ENCODE measurements at places on chromosomes 11 and 22.
A peak's percentile ranks its signal among the peaks of the same experiment; 100 is the strongest.

- DNase-seq = no peak
These were observed 172.6 kb downstream of the LARGE1 start for GRCh38 chr22:33747576-33748180.

DNA sequence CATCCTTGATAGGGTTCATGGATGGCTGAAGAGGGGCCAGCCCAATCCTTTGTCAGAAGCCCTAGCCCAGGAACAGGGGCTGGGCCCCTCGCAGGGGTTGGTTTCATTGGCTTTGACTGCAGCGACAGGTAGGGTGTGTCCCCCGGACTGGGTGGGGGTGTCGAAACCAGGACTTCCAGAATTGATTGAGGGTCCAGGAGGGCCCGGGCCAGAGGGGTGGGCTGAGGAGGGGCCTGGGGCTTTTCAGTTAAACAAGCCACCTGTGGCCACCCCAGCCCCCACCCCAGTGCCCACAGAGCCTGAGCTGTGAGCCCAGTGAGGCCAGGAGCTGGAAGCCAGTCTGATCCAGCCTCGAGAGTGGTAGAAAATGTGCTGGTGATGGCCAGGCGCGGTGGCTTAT lies 18.1 kb upstream of the PRR5 start:
- no peak for DNase-seq

GRCh38 chr11:60193687-60194433 lies 11.0 kb upstream of the MS4A6A start:
- peak; percentile 43 for DNase-seq

GRCh38 chr11:91310085-91310484 lies 914.5 kb upstream of the FAT3 start:
- DNase-seq = no peak

DNA sequence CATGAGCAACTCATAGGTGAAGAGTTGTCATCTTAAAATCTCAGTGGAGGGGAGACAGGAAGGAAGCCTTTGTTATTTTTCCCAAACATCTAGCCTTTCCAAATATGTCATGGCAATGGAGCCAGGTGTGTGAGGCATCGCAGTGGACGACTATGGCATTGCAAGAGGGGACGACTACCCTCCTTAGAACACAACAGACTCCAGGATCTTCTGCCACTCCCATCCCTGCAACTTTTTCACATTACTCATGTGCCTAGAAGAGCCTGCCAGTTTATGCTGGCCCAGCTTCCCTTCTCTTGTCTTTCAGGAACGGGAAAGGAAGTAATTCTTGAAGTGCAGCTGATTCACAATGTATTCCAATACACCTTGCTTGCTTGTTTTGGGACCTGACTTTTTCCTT lies 1008.4 kb downstream of the OPCML start:
- DNase-seq = no peak

DNA sequence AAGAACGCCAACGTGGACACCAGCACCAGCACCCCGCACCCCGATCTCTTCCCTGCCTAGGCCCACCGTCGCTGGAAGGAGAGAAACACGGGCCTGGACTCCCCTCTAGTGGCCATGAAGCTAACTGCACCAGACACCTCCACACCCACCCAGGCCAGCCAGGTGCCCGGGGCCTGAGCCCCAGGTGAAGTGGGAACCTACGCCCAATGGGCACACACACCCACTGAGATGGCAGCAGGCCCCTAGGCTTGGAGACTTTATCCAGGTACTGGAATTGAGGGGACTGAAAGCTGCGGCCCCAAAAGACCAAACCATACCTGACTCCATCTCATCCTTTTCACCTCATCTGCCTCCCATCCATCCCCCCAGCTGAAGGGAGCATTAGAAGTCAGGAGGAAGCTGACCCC lies 81.0 kb downstream of the BUD13 start:
- DNase-seq = peak; percentile 70

DNA sequence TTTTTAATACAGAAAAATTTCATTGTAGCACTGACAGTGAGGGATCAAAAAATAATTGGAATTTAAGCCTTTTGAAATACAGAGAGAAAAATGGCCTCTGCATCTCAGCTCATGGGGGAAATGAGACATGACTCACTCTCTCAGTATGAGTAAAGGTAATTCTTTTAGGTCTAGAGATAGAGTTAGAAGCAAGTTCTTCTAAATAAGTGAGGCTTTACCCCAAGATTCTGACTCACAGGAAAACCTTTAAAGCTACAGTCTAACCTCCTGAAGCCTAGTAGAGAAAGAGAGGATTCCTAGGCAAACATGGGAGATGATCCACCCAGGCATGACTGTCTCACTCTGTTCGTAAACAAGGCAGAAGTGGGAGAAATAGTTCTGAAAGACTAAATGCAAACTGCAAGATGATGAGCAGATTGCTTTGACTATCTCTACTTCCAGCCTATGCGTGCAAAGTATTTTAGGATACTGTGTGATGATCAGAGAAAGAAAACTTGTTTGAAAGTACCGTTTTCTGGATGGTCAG lies 1003.3 kb upstream of the CCDC90B start:
- DNase-seq = no peak

- peak; percentile 72 for DNase-seq
These were observed 1.1 kb downstream of the IGF2 start for GRCh38 chr11:2138068-2138430.

DNA sequence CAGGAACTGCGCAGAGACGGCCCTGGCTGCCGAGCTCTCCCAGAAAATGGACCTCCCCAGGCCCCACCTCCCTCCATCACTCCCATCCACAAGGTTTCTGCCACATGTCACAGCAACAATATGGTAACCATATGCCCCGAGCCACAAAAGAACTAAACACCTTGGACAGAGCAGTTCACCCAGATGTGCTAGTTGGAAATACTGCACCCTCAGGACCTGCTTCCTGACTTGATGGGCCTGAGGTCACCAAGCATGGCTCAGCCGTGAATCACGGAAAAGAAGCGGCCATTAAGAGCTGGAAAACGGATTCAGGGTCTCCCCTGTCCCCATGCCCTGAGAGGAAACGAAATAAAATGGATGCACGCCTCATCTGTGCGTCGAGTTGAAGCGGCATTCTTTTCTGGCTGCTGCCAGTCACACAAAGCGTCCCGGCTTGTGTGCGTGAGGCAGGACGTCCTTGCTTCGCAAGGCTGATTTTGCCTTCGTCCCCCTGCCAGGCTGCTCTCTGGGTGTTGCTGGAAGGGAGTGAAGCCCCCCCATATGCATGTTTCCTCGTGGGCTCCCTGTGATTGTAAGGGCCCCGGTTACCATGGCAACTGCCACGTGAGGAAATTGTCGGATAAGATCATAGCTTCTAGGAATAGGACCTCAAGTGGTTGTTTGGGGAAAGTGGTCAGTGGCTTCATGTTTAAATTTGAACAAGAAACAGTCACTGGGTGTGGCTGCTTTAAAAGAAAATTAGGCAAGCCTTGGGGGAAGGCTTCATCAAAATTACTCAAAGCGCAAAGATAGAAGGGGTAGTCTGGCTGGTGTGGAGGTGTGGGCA lies 51.7 kb downstream of the FLI1 start:
- no peak for DNase-seq

- no peak for DNase-seq
These were observed 694.7 kb downstream of the NTM start for GRCh38 chr11:132064987-132065620.

DNA sequence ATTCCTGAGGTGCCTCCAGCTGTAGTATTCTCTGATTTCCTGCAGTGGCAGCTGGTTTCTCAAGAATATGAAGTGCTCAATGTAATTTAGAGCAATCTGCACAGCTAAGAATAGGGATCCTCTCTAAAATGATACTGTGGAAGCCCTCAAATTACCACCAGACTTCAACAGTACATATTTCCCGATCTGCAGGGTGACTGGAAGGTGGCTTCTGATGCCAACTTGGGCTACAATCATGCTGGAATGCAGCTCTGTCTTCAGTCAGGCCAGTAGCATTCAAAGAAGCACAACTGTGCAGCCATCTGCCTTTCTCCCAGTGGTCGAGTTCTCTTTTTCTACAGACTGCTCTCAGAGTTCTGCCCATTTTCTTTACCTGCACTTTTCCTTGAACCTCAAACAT lies 55.5 kb upstream of the CD5 start:
- no peak for DNase-seq

DNA sequence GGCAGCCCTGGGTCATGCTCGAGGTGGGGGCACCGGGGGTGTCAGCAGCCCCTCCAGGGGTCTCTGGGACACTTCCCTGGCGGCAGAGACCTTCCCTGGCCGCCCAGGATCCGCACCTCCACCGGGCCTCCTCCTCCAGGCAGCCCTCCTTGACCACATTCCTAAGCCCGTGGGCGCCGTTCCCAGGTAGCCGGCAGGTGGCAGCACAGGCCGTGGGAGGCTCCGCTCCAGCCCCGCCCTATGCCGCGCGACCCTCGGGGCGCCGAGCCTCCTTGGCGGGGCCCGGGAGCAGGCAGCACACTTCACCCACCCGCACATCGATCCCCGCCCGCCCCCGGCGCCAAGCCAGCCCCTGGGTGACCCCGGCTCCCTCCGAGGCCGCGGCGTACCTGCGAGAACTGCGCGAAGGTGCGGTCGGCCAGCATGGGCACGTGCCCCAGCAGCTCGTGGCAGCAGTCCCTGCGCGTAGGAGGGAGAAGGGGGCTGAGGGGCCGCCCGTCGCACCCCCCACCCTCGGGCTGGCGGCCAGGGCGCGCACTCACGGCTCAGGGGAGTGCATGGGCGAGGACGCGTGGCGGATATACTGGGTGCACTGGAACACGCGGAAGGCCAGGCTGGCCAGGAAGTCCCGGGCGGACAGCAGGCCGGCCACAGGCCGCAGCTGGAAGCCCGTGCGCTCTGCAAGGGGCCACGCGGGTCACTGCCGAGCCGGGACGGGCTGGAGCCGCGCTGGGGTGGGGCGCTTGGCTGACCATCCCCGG lies 5.3 kb upstream of the INS start:
- DNase-seq = no peak

GRCh38 chr11:125174686-125175085 lies 10.1 kb downstream of the PKNOX2 start:
- no peak for DNase-seq

DNA sequence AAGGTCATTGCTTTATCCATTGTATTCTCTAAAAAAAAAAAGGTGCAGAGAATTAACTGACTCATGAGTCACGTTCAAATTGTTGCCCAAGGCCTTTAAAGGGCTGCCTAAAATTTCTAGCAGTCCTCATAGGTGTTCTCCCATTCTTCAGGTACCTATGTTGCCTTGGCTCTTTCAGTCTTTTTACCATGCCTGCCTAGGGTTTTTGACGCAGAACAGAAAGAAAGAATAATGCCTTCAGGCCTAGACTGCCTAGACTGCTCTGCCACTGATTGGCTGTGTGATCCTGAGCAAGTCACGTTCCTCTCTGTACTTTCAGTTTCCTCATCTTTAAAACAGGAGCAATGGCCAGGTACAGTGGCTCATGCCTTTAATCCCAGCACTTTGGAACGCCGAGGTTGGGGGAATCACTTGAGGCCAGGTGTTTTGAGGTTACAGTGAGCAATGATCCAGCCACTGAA lies 21.5 kb downstream of the CTSC start:
- no peak for DNase-seq

- DNase-seq = no peak
These were observed 31.8 kb downstream of the PIK3IP1 start for GRCh38 chr22:31260474-31260856.

DNA sequence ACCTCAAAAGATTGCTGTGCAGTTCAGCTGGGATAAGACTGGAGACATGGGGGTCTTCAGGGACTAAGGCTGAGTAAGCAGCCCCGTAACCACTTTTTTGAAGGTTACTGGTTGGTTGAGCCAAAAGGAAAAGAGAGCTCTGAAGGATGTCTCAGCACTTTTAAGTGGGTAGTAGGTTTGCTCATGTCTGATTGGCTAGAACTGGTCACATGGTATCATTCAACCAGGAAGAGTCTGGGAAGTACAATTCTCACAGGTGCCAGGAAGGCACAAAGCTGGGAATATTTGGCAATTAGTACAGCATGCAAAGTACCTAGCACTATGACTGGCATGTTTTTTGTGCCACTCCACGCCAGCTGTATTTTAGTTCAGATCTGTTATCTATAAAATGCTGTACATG lies 58.1 kb downstream of the SNX19 start:
- no peak for DNase-seq

DNA sequence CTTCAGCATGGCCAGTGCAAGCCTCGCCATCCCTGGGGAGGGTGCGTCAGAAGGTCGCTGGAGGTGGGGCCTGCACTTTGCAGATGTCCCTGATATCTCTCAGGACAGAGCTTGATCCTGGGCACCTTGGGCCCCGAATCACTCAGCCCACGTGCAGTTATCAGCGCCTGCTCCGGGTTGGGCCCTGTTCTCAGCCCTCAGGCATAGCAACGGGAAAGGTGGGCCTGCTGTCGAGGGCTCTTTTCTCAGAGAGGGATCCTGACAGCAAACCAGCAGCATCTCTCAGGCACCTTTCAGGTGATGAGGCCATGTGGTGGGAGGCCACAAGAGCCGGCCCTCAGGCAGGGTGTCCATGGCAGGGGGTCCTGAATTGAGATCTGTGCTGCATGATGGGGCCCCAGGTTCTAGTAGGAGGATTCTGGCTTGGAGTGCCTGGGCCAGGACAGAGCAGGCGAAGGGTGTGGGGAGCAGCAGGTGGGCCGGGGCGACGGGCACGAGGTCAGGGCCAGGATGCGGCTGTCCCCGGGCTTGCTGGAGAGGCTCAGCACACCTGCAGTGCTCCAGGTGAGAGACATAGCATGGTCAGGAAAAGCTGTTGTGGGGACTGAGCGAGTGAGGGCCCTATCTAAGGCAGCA lies 280.5 kb downstream of the TBC1D22A start:
- no peak for DNase-seq

- DNase-seq = peak; percentile 53
These were observed 6.8 kb upstream of the TPBGL start for GRCh38 chr11:75233754-75234172.

- peak; percentile 31 for DNase-seq
These were observed 841 bp upstream of the EIF4G2 start for GRCh38 chr11:10809373-10810160.

DNA sequence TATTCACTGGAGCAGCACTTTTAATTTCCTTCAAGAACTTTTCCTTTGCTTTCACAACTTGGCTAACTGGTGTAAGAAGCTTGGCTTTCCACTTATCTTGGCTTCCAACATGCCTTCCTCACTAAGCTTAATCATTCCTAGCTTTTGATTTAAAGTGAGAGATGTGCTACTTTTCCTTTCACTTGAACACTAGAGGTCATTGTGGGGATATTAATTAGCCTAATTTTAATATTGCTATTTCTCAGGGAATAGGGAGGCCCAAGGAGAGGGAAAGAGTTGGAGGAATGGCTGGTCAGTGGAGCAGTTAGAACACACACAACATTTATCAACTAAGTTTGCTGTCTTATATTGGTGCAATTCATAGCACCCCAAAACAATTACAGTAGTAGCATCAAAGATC lies 24.6 kb upstream of the CCDC90B start:
- DNase-seq = no peak

GRCh38 chr11:8384199-8384821 lies 120.6 kb upstream of the LMO1 start:
- no peak for DNase-seq
